Renal cortical epithelial cell (primary cell): ENCODE measurements at places on chromosomes 4 and X.
A peak's percentile ranks its signal among the peaks of the same experiment; 100 is the strongest.

DNA sequence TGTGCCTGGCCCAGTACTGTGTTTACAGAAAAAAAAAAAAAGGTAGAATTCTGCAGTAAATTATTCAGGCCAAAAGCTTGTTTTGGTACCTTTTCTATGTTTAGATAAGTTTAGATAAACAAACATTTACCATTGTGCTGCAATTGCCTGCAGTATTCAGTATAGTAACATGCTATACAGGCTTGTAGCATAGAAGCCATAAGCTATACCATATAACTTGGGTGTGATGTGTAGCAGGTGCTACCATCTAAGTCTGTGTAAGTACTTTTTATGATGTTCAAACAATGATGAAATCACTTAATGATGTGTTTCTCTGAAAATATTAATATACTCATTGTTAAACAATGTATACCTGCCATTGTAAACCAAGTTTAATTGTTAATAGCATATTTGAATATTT, 241.6 kb upstream of the HS3ST1 start:
- no peak for DNase-seq

GRCh38 chrX:39766085-39766726, 331.6 kb downstream of the BCOR start:
- no peak for DNase-seq

- DNase-seq, result no peak
These were observed 44.8 kb downstream of the RBMX start for GRCh38 chrX:136835761-136836160.

- DNase-seq, result no peak
These were observed 104.1 kb upstream of the MAB21L2 start for GRCh38 chr4:150477869-150478268.

GRCh38 chr4:52045028-52045427, 6.1 kb upstream of the SPATA18 start:
- no peak for DNase-seq

DNA sequence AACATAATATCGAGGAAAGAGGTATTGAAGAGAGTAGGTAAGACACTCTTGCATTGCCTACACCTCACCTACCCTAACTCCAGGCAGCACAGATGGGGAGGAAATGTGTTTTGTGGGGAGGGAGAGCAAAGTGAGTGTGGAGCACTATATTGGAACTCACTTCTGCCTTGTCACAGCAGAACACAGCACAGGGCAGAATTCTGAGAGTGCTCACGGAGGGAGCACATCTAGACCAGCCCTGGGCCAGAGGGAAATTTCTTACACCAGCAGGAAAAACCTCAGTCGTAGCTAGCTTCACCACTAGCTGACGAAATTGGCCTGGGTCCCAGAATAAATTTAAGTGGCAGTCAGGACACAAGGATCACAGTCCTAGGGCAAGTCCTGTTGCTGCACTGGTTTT, 517.3 kb downstream of the TMA16 start:
- no peak for DNase-seq

- no peak for DNase-seq
These were observed 522.3 kb downstream of the TRIML1 start for GRCh38 chr4:188661502-188661901.

DNA sequence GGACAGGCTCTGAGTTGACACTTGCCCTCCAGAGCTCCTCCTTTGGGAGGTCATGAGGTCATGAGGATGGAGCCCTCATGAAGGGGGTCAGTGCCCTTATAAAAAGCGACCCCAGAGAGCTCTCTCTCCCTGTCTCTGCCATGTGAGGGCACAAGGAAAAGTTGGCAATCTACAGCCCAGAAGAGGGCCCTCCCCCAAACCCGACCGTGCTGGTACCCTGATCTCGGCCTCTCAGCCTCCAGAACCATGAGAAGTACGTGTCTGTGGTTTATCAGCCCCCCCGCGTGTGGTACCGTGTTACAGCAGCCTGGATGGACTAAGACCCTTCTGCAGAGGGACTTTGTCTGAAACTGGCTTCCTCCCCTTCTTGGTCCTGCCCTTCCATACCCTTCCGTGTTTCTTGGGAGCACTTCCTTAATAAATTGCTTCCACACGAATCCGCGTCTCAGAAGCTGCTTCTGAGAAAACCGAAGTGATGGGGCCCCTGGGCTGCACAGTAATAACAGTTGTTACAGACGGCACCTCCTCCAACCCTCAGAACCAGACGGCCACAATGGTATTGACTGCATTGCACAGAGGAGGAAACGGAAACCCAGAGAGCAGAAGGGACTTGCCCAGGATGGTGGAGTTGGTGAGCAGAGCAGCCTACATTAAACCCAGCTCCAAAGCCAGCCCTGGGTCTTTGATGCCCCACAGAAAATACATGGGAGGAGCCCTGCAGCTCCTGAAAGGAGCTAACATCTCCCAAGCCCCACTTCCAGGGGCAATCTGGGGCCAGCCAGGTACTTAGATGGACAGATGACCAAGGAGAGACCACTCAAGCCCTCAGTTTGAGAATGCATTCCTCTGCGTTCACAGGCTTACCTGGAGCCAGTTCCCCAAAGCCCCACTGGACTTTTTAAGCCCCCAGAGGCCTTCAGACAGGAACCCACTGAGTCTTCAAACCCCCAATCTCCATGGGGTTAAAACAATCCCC, 242.7 kb downstream of the BCOR start:
- DNase-seq, result no peak

DNA sequence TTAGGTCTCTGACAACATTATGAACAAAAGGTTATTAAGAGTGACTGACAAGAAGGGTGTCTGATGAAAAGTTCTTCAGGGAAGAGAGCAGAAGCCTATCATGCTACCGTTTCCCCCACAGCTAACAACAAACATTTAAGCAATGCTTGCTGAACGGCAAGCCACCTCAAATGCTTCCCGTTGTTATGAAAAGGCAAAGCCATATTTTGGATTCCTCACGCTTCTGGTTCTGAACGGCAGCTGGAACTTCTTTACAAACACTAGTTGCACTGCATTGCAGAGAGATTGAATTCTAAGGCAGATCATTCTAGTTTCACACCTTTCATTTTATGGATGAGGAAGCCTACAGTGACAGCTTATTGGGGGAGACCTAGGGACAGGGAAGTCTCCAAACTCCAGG, 48.6 kb upstream of the NAP1L5 start:
- DNase-seq, result no peak

- peak; percentile 38 for DNase-seq
These were observed 43.5 kb downstream of the CLOCK start for GRCh38 chr4:55503169-55503568.

DNA sequence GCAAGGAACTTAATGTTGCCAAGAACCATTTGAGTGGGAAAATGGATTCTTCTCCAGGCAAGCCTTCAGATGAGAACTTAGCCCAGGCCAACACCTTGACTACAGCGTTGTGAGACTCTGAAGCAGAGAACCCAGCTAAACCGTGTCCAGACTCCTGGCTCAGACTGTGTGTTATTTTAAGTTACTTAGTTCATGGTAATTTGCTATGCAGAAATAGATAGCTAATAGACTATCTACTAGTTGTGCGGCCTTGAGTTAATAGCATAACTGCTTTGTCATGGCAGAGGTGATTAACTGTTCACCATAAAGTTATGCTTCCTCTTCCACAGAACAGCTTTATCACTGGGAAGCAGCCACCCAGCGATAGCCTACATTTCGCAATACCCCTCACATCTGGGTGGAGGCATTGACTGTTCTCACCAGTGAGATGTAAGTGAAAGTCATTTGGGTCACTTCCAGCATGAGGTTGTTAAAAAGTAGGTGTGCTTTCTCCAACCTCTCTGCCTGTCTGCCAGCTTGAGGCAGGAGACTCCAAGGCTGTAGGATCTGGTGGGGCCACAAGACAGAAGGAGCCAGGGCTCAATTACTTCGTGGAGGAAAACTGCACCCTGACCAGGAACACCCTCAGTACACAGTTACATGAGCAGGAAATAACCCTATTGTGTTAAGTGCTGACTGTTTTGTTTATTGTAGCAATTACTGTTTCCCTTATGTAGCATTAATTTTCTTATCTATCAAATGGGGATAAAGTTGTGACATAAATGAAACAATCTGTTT, 94.2 kb downstream of the GPAT3 start:
- DNase-seq, result peak; percentile 79

DNA sequence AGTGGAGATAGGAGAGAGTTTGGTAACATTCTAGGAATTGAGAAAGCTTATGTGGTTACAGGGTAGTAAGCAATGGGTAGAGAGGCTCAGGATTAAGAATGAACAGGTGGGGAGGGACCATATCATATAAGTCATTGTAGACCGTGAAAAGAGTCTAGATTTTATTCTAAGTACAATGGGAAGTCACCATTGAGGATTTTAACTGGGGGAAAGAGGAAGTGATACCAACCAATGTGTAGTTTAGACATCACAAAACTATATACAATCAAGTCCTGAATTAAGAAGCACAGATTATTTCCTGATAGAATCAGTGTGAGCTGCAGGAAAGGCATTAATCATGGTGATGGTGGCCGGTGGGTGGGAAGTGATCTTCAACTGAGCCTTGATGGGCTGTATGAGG, 178.3 kb upstream of the ZIC3 start:
- DNase-seq, result no peak

GRCh38 chr4:26815199-26815598, 45.4 kb upstream of the STIM2 start:
- no peak for DNase-seq

DNA sequence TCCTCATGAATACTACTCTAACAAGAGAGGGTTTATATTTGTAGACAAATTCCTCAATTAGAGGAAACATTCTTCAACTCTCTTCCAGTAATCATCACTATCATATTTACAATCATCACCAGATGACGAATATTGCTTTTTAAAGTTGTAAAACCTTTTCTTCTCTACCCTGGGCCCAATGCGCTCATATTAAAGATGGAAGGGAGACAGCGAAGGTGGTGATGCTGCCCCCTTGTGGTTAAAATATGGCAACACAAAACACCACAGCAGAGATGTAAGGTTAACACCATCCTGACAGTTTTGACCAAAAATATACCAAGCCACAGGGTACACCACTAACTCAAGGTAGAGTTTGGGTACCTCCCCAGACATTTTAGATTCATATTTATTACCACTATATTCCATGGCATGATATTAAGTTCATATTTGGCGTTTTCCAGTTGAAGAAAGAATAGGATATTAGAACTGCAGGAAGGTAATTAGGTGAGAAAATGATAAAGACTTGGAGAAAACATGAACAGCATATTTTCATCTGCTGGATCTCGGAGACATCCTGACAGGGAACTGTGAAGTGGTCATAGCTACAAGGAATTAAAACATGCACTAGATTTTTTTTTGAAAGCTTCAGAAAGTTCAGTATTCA, 72.8 kb downstream of the SLC9A7 start:
- peak; percentile 6 for DNase-seq

- no peak for DNase-seq
These were observed 282.5 kb upstream of the PITX2 start for GRCh38 chr4:110905367-110905766.

DNA sequence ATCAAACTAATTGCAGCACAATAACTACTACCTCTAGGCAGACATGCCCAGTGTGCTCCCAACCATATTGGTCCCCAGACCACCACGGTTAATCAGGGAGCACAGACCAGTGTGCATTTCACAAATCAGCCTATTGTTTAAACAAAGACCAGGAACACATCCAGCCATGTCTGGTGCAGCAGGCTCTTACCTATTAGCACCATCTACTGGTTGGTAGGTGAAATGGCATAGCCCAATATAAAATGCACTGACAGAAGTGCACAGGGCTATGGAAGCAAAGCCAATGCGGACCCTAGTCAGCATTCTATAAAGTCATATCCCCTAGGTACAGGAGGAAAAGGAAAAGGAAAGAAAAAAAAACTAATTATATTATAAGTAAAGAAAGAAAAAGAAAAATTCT, 15.5 kb upstream of the CYLC1 start:
- DNase-seq, result peak; percentile 11

DNA sequence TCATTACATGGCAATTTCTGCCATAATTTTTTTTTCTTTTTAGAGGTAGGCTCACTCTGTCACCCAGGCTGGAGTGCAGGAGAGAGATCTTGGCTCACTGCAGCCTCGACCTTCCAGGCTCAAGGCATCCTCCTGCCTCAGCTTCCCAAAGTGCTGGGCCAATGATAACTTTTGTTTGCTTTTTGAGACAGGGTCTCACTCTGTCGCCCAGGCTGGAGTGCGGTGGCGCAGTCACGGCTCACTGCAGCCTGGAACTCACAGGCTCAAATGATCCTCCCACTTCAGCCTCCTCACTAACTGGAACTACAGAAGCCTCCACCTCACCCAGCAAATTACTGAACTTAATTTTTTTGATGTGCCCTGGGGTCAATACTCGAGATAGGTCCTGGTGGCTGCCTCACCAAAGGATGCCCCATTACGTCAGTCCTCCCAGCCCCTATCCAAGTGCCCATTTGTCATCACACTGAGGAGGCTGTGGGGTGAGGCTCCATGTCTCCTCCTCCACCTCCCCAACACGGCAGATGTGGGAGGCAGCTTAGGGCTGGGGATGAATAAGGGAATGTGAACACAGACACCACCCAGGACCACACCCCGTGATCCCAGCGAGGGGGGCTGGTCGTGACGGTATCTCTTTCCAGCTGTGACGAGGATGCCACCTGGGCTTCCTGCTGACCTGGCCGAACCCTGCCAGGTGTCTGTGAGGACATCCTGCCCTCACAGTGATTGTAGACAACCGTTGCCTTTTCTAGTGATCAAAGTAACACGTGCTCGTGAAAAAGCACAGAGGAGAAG, 12.4 kb upstream of the NKX1-1 start:
- no peak for DNase-seq

GRCh38 chrX:154649503-154650220, 3.7 kb downstream of the CTAG2 start:
- DNase-seq, result no peak

DNA sequence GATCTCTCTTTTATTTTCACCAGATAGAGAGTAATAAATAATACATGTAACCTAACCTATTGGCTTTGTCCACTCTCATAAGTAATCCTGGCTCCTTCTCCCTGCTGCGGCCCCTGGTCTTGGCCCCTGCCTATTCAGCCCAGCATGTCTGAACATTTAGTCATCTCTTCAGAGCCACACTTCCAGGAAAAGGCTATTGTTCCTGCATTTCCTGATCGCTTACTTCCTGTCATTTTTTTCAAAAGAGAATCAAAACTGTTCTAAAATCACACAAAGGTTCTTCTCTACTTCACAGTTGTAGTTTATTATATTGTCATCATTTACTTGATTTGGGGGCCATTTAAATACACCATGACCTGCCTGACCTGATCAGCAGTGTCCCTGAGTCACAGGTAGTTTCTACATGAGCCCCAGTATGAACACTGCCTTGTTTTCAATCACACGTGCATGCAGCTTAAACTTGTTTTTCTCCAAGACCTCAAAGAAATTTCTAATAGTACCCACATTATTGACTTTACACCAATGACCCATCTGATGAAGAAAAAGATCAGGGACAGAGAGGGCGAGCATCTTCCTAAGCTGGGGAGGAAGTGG, 47.4 kb upstream of the KDR start:
- DNase-seq, result peak; percentile 80

- peak; percentile 57 for DNase-seq
These were observed 14.8 kb upstream of the SPARCL1 start for GRCh38 chr4:87543835-87544461.

DNA sequence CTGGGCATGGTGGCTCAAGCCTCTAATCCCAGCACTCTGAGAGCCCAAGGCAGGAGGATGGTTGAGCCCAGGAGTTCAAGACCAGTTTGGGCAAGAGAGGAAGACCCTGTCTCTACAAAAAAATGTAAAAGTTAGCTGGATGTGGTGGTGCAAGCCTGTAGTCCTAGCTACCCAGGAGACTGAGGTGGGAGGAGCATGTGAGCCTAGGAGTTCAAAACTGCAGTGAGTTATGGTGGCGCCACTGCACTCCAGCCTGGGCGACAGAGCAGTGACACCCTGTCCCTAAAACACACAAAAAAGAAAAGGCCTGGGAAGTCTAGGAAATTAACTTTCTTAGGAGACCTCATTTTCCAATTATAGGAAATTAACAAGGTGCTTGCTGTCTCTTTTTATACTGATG, 76.8 kb downstream of the JAKMIP1 start:
- no peak for DNase-seq
